ENCODE measurements at places on chromosomes 2 and 18. TPM values are rescaled to one million over a fixed set of nuclear protein-coding genes. Genes with fewer than 3 reads are reported as not detected.

The CHRNG gene
- total RNA-seq = not detected

The SLC4A3 gene
- not detected for total RNA-seq

- H3K27me3 ChIP-seq = no peaks in the 10 kb centered on the region
- peak overlapping the region; percentile 77 for H3K27ac ChIP-seq
These were observed 61.6 kb upstream of the ACYP2 start for GRCh38 chr2:54053830-54054229.

DNA sequence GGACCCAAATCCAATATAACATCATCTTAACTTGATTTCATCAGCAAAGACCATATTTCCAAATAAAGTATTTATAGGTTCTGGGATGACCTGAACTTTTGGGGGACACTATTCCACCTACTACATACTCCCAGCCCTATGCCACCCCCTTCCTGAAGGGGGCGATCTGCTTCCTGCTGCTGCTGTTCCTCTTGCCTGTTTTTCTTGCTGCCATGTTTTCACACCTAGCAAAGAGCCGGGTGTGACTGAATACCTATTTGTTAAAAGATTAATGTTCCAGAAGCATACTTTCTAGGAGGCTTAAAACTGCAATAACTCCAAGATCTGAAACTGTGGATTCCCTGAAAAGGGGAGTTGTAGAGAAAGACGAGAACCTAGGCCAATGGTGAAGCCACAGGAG, 89.7 kb downstream of the ICOS start:
- DNase-seq = no peak
- peak overlapping the region; percentile 41 for H3K27ac ChIP-seq
- no peaks in the 10 kb centered on the region for H3K27me3 ChIP-seq

- no peak overlapping the region for H3K27ac ChIP-seq
- peaks cover 25% of the 10 kb centered on the region for H3K36me3 ChIP-seq
- no peak for DNase-seq
- H3K4me1 ChIP-seq = peaks cover 7% of the 10 kb centered on the region
These were observed 16.7 kb downstream of the EXOC6B start for GRCh38 chr2:72809095-72809494.

DNA sequence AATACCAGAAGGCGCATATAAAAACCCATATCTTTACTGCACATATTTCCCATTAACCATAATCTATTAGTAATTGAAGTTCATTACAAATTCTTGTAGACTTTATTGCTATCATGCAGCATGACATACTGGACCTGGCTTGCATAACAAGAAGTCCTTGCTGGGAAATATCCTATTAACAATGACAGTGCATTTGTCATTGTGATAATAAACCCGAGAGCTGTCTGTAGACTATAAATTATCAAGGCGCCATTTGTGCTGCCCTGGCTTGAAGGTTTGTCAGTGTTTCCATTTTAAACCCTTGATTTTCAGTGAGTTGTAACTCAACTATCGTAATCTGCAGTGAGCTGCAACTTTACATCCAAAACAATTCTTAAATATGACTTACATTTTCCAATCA, 59.0 kb downstream of the HNMT start:
- H3K36me3 ChIP-seq = no peaks in the 10 kb centered on the region
- no peaks in the 10 kb centered on the region for H3K27me3 ChIP-seq
- H3K4me1 ChIP-seq = no peaks in the 10 kb centered on the region
- H3K27ac ChIP-seq = no peak overlapping the region

- H3K4me1 ChIP-seq = peaks cover 32% of the 10 kb centered on the region
- H3K36me3 ChIP-seq = no peaks in the 10 kb centered on the region
- H3K4me3 ChIP-seq = no peak overlapping the region
- H3K27ac ChIP-seq = no peak overlapping the region
These were observed 56.7 kb downstream of the HS1BP3 start for GRCh38 chr2:20594048-20594750.

DNA sequence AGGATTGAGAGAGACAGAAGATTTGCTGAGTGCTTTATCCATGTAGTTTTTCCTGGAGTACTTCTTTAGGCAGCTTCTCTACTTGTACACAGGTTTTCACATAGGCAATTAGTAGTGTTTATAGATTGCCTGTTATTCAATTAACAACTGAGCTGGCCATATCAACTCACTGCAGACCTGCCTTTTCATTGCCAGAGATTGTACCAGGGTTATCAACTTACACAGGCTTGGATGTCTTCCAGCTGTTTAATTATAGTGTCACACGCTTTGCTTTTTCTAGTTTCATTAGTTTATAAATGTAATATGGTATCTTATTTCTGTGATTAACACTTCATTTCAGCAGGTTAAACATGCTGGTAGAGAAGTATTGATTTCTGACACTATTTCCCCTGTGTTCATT, 125.9 kb downstream of the GPD2 start:
- no peaks in the 10 kb centered on the region for H3K27me3 ChIP-seq
- H3K4me1 ChIP-seq = no peaks in the 10 kb centered on the region
- peaks cover 16% of the 10 kb centered on the region for H3K36me3 ChIP-seq
- H3K27ac ChIP-seq = no peak overlapping the region
